ENCODE measurements at places on chromosomes 3 and 15. TPM values are rescaled to one million over a fixed set of nuclear protein-coding genes. Genes with fewer than 3 reads are reported as not detected.

Gene MME
- total RNA-seq = not detected

DNA sequence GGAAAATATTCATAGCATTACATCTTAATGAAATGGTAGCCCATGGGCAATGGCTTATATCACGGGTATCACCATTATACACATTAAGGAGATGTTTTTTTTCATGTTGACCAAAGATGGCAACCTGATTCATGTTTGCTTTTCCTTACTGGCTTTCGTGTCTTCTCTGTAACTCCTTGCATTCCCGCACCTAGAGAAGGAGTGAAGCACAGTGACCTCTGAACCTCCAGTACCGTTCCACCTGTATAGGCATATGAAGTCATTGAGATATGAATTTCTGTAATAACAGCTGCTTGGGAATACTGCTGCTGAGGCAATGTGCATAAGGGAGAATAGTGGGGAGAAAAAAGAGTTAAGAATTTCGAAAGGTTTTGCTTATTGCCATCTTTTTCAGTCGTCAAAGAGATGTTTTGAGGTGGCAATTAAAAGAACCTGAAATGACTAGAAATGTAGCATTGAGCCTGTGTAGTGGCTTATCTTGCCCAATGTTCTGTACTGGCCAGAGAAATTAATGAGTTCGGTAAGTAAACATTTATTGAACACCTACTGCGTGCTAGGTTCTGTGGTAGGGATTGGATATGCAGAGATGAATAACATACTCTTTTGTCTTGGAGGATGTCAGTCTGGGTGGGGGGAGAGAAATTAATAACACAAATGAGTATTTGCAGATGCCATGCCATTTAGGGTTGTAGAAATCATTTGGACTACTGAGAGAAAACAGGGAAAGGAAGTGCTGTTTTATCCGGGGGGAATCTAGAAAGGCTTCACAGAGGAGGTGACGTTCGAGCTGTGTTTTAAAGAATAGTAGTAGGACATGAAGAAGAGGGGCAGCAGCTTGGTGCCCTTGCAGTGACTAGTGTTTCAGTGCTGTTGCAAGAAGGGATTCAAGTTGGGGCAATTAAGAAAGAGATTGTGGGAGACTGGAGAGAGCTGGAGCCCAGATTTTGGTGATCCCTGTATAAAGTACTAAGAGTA lies 2.5 kb downstream of the FEM1B start:
- DNase-seq = no peak

DNA sequence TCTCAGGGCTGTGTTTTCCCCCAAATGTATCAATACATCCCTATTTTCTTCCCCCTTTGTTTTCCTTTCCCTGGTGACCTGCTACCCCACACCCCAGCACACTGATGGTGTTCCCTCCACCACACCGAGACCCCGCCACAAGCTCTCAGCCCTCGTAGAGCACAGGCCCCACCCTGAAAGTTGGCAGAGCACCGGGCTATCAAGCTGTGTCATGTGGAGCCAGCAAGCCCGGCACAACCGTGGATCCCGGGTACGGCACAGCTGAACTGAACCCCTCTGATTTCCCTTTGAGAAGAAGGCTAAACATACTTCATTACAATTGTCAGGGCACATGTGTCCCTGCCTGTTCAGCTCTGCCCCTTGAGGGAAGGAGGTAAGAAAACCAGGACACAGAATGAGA lies 69.9 kb downstream of the LRIG1 start:
- no peak for DNase-seq

- DNase-seq = no peak
Measured at GRCh38 chr3:52910823-52911222, 13.5 kb upstream of the STIMATE start.

- DNase-seq = no peak
Measured at GRCh38 chr3:95002438-95003046, 939.7 kb downstream of the NSUN3 start.

DNA sequence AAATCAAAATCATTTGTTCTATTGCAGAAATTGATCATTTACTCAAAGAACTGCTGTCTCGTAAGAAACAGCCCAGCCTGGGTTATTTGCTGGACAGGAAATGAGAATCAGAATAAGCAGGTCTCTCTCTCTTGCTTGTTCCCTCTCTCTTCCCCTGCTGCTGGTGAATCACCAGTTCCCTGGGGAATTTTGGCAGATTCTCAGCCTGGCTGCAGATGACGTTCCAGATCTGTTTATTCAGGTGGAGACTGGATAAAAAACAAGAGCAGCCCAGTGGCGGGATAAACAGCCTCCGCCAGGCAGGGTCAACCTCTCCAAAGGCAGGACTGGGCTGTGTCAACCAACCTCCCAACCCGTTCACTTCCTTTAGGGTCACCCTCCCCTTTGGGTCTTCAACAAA lies 72.1 kb downstream of the LRIG1 start:
- DNase-seq = no peak

DNA sequence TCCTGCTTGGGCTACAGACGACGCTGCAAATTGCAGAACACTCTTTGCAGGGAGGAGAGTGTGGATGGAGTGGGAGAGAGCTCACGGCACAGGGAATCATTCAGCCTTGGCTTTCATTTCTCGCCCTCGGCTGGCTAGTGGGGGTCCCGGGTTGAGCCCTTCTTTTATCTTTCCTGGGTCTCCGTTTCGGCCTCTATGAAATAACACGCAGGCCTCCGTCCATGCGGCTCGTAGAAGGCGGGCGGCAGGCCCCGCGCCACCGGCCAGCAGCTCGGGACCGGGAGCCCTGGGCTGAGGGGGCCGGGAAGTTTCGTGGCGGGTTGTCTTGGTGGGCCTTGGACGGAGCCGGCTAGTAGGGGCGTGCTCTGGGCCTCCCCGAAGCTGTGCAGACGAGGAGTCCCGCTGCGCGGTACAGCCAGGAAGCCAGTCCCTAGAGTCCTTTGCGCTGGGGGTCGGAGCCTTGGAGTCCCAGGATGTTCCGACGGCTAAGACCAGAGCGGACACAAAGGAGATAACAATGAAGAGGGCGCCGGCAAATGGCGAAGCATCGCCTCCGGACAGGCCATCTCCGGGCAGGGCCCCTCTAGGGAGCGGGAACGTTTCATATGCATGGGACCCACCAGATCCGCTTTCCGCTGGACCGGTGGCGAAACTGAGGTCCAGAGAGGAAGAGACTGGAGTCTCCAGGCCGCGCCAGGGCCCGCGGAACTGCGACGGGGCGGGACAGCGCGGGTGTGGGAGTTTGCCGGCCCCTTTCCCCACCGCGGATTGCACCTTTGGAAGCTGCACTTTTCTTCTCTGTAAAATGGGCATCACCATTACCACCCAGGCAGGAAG lies 4.3 kb downstream of the RNU6-1 start:
- no peak for DNase-seq

- DNase-seq = no peak
Measured at GRCh38 chr3:106830334-106830733, 546.9 kb upstream of the CCDC54 start.

All from CD8-positive, alpha-beta memory T cell (primary cell).